T-cell (primary cell): ENCODE measurements at places on chromosomes 4 and X. TPM values are rescaled to one million over a fixed set of nuclear protein-coding genes. Genes with fewer than 3 reads are reported as not detected.

DNA sequence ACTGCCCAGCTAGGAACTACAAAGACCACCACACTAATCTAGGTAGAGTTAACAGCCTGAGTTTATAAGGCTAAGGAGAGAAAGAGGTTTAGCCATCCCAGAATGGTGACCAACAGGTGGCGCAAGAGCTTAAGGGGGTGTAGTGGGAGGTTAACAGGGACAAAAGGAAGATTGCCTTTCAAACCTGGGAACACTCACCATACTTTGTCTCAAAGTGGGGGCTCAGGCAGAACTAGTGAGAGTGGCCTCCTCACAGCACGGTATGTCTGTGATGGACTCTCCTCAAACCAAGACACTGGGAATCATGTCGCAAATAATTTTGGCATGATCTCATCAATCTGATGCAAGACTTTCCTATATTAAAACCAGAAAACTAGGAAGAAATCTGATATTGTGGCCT is 23.4 kb downstream of the CCNI start:
- DNase-seq, result no peak
- peaks cover 4% of the 10 kb centered on the region for H3K36me3 ChIP-seq
- H3K4me3 ChIP-seq, result no peak overlapping the region
- H3K4me1 ChIP-seq, result no peaks in the 10 kb centered on the region
- H3K27me3 ChIP-seq, result no peaks in the 10 kb centered on the region
- H3K27ac ChIP-seq, result no peak overlapping the region

DNA sequence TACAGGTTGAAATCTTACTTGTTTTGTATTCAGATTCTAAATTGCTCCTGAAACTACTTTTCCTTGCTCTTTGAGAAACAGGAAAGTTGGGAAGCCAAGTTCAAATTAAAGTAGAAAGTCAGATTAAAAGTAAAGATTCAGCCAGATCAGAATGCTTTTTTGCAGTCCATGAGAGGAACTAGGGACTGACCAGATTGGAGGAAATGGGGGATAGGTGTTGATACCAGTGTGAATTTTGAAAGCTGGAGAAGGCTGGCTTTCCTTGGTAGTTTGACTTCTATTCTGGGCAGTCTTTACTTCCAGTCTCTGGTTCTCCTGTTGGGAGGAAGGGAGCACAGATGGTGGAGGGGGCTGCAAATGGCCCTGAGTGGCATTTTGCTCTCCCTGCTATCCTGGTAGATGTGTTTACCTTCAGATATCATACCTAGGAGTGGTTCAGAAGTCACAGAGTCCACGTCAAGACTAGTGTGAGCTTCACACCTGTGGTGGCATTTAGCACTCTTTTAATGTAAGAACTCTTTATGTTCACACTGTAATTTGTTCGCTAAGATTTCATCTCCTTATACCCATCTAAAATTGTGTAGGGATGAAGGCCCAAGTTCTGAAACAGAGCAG is 68.8 kb downstream of the FNIP2 start:
- H3K4me1 ChIP-seq, result peaks cover 5% of the 10 kb centered on the region
- no peaks in the 10 kb centered on the region for H3K27me3 ChIP-seq
- DNase-seq, result no peak
- no peak overlapping the region for H3K27ac ChIP-seq

- H3K4me3 ChIP-seq, result no peak overlapping the region
- H3K27ac ChIP-seq, result no peak overlapping the region
- no peaks in the 10 kb centered on the region for H3K4me1 ChIP-seq
- no peaks in the 10 kb centered on the region for H3K27me3 ChIP-seq
- no peak for DNase-seq
Measured at GRCh38 chr4:97279391-97279790, 863.9 kb downstream of the STPG2 start.

Gene SPATA18
- 0.35 TPM for total RNA-seq

DNA sequence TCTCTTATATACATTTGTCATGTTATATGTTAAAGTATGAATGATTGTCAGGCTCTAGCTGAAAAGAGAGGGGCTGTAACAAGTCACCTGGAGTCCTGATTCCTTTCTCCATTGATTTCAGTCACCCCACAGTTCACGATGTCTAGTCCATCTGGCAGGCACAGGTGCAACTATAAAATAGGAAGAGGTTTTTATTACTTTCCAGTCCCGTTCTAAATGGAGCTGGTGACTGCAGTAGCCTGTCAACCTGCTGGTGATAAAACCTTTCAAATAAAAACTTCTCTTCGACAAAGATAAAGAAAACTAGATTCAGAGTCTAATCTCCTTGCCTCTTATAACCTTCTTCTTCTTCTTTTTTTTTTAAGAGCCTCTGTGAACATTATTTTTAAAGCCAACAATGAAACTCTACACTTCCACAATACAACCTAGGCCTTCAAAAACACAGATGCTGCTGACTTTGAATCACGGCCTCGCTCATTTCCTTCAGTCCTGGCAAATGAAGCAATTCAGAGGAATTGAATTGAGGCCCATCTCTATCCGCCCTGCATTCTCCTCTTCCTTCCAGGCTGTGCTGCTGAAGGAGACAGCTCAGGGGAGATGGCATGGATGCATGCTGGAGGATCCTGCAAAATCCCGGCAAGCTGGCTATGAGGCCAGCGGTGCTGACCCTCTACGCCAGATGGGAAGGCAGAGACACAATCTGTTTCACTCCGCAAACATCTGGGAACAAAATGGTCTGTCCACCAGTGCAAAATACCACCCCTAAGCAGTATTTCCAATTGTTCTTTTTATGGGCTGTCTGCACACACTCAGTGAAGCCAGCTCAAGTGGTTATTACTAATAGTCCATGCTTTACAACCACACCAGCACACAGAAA is 27.3 kb upstream of the CDKN2AIP start:
- H3K4me3 ChIP-seq, result no peak overlapping the region
- DNase-seq, result no peak
- H3K27me3 ChIP-seq, result no peaks in the 10 kb centered on the region
- H3K4me1 ChIP-seq, result no peaks in the 10 kb centered on the region
- no peaks in the 10 kb centered on the region for H3K36me3 ChIP-seq
- no peak overlapping the region for H3K27ac ChIP-seq

DNA sequence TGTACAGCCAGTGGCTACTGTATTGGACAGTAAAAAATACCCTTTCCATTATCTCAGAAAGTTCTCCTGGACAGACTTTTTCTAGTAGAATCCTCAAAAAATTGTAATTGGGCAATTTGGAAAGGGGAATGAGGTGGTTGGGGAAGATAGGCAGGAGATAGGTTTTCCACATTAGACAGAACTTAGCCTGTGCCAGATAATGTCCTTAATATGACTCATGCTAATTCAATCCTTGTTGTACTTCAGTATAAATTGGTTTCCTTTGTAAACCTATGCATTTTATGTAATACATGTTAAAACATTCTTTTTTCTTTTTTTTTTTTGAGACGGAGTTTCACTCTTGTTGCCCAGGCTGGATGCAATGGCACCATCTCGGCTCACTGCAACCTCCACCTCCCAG is 8.9 kb downstream of the EIF4E start:
- peaks cover 3% of the 10 kb centered on the region for H3K36me3 ChIP-seq
- H3K27me3 ChIP-seq, result no peaks in the 10 kb centered on the region
- no peak for DNase-seq
- H3K4me1 ChIP-seq, result no peaks in the 10 kb centered on the region
- no peak overlapping the region for H3K4me3 ChIP-seq

DNA sequence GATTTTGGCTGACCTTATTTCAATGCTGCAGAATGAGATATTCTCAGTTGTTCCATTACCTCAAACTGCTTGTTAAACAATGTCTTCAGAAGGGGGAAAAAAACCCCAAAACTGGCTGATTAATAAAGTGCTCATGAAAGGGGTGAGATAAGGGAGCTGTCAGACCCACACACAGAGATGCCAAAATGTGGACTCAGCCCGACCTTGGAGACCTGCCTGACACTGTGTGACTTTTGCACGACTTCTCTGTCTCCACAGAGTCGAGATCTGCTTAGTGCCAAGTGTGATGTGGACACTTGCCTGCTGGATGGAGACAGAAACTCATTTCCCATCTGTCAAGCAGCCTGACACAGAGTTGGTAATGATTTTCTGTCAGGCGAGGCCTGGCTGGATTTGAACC is 31.5 kb downstream of the REELD1 start:
- peaks cover 5% of the 10 kb centered on the region for H3K4me1 ChIP-seq
- DNase-seq, result no peak
- no peaks in the 10 kb centered on the region for H3K36me3 ChIP-seq

DNA sequence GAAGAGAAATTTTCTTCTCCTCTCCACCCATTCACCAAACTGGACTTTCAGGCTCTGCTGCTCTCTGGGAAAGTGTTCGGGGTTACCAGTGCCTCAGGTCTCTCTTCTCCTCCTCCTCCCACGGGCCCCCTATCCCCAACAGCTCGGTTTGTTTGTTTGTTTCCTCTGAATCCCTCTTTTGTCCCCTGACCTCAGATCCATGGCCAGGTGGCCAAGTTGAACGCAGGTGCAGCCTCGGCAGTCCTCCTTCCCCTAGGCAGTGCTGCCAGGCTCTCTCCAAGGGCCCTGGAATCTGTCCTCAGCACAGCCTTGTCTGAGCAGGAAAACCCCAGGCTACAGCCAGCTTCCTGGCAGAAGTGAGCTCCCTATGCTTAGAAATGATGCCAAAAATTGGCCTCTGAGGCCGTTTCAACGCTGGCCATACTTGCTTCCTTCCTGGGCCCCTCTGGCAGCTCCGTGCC is 60.0 kb downstream of the FHDC1 start:
- H3K27ac ChIP-seq, result no peak overlapping the region
- peaks cover 29% of the 10 kb centered on the region for H3K27me3 ChIP-seq
- H3K4me1 ChIP-seq, result no peaks in the 10 kb centered on the region
- no peaks in the 10 kb centered on the region for H3K36me3 ChIP-seq

Gene ARMCX5
- total RNA-seq, result 14.4 TPM

GRCh38 chrX:9745417-9746115 is 20.1 kb downstream of the GPR143 start:
- no peak overlapping the region for H3K27ac ChIP-seq
- H3K4me3 ChIP-seq, result no peak overlapping the region
- no peaks in the 10 kb centered on the region for H3K27me3 ChIP-seq
- H3K36me3 ChIP-seq, result no peaks in the 10 kb centered on the region
- no peaks in the 10 kb centered on the region for H3K4me1 ChIP-seq

DNA sequence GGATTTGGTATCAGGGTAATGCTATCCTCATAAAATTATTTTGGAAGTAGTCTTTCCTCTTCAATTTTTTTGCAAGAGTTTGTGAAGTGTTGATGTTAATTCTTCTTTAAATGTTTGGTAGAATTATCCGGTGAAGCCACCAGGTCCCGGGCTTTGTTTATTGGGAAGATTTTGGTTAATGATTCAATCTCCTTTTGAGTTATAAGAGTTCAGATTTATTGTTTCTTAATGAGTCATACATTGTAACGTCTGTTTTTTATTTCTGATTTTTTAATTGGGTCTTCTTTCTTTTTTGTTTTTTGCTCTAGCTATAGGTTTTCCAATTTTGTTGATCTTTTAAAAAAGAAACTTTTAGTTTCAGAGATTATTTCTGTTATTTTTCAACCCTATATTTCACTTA is 412.3 kb downstream of the PDGFC start:
- no peaks in the 10 kb centered on the region for H3K27me3 ChIP-seq
- DNase-seq, result no peak
- no peak overlapping the region for H3K27ac ChIP-seq
- no peaks in the 10 kb centered on the region for H3K4me1 ChIP-seq
- no peaks in the 10 kb centered on the region for H3K36me3 ChIP-seq

Gene NHSL2
- 9.9 TPM for total RNA-seq

DNA sequence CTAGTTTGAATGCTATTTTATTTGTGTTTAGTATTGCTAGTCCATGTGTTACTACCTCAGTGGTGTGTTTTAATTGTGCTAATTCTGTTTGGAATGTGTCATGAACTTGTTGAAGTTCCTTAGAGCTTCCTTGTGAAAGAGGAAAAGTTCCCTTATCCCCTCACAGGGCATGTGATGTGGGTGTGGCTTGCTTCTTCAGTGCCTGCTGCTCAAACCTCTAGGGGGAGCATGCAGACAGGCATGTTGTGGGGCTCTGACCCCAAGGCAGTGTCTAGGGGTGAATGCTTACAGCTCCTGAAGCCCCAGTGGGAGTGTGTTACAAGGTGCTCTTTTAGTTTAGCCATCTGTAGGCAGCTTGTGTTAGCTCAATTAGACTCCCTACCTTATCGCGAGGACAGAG is 86.5 kb downstream of the MAGED4 start:
- DNase-seq, result no peak
- H3K27ac ChIP-seq, result no peak overlapping the region
- H3K4me1 ChIP-seq, result no peaks in the 10 kb centered on the region
- H3K36me3 ChIP-seq, result no peaks in the 10 kb centered on the region
- no peaks in the 10 kb centered on the region for H3K27me3 ChIP-seq

Gene AVPR2
- not detected for total RNA-seq

GRCh38 chrX:13654116-13654515 is 1.2 kb downstream of the TCEANC start:
- H3K27me3 ChIP-seq, result no peaks in the 10 kb centered on the region
- peak overlapping the region; percentile 97 for H3K27ac ChIP-seq
- no peak overlapping the region for H3K4me3 ChIP-seq
- peaks cover 8% of the 10 kb centered on the region for H3K4me1 ChIP-seq
- no peaks in the 10 kb centered on the region for H3K36me3 ChIP-seq
- DNase-seq, result no peak

- peak overlapping the region; percentile 69 for H3K4me3 ChIP-seq
- DNase-seq, result no peak
- H3K36me3 ChIP-seq, result peaks cover 15% of the 10 kb centered on the region
- no peaks in the 10 kb centered on the region for H3K27me3 ChIP-seq
- H3K4me1 ChIP-seq, result peaks cover 88% of the 10 kb centered on the region
Measured at GRCh38 chr4:1200425-1201035, 28.1 kb upstream of the SPON2 start.

DNA sequence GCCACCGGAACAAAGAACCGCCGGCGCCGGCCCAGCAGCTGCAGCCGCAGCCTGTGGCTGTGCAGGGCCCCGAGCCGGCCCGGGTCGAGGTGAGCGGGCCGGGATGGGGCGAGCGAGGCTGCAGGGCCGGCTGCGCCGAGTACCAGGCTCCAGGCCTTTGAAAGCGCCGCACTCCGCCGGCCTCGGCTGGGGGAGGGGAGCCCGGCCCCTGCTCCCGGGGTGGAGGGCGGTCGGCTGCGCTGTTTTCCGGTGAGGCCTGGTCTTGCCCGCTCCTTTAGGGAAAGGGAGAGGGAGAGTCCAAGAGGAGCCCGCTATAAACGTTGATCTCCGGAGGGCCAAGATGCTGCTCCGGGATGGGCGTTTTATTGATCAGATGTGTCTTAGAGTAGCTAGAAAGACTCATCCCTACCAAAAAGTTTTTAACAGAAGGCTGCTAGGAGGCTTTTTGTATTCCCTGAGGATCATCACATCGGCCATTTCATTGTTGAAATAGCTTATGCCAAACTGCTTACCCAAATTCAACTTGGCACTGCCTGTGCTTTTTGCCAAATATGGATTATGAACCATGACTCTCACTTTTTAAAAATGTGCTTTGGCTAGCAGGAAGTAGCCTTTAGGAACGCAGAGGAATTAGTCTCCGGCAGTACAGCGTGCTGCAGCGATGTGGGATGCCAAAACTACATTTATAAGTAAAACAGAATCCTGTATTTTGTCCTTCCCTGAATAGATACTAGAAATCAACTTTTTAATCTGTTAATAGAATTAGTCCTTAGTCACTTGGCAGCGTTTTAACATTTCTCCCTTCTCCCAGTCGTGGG is 760 bp downstream of the TMEM165 start:
- peaks cover 26% of the 10 kb centered on the region for H3K4me1 ChIP-seq
- H3K36me3 ChIP-seq, result no peaks in the 10 kb centered on the region
- DNase-seq, result peak; percentile 13

- H3K4me3 ChIP-seq, result no peak overlapping the region
- H3K4me1 ChIP-seq, result no peaks in the 10 kb centered on the region
- H3K36me3 ChIP-seq, result no peaks in the 10 kb centered on the region
- DNase-seq, result no peak
- no peaks in the 10 kb centered on the region for H3K27me3 ChIP-seq
Measured at GRCh38 chr4:48262926-48263325, 6.7 kb downstream of the TEC start.

Gene NXF2
- total RNA-seq, result not detected

- no peaks in the 10 kb centered on the region for H3K4me1 ChIP-seq
- DNase-seq, result no peak
- H3K27me3 ChIP-seq, result no peaks in the 10 kb centered on the region
- H3K36me3 ChIP-seq, result no peaks in the 10 kb centered on the region
- no peak overlapping the region for H3K27ac ChIP-seq
- no peak overlapping the region for H3K4me3 ChIP-seq
Measured at GRCh38 chr4:159052315-159052714, 50.6 kb upstream of the RAPGEF2 start.
